ENCODE measurements at places on chromosomes 1 and 21.

GRCh38 chr1:167360120-167360519, 139.4 kb downstream of the POU2F1 start:
- DNase-seq = no peak

DNA sequence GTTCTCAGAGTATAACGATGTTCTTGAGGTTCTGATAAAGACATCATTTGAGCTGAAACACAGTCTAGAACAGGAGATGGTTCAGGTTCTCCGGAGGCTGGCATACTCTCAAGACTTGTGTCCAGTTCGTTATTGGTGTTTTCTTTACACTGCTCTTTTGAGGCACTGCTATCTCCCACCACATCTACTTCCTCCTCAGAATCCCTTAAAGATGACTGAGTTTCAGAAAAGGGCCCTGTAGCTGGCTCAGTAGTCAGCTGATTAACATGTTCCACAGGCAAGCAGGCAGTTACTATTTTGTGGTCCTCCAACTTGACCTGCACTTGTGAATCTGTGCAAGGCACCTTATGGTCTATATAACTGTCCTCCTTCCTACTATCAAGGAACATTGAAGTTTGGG, 50.2 kb downstream of the ZZZ3 start:
- DNase-seq = no peak

GRCh38 chr1:178134061-178134460, 40.2 kb downstream of the RASAL2 start:
- no peak for DNase-seq

GRCh38 chr1:211472724-211473123, 19.2 kb downstream of the RD3 start:
- DNase-seq = no peak

- no peak for DNase-seq
Measured at GRCh38 chr1:218156595-218156994, 128.5 kb upstream of the RRP15 start.

Measured in naive thymus-derived CD8-positive, alpha-beta T cell (primary cell).